ENCODE measurements at places on chromosomes 1 and 21.

- no peak for DNase-seq
These were observed 1.2 kb upstream of the KIRREL1 start for GRCh38 chr1:157992031-157992832.

- DNase-seq: no peak
These were observed 6.0 kb upstream of the LINGO4 start for GRCh38 chr1:151811181-151811580.

DNA sequence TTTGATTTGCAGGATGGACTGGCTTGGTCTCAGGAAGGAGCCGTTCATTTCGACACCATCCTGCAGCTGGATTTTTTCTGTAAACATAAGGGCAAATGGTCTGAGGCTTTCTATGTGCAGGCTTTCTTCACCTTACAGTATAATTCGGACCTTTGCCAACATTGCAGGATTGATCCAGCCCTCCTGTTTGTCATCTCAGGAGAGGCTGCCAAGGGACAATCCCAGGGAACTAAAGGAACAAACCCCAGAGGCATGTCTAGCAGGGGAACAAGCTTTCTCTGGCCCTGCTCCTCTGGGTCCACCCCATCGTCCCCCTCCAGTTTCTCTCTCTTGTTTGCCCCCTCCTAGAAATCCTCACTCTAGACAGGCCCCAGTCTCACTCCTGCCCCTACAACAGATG, 24.8 kb upstream of the GBP6 start:
- no peak for DNase-seq

DNA sequence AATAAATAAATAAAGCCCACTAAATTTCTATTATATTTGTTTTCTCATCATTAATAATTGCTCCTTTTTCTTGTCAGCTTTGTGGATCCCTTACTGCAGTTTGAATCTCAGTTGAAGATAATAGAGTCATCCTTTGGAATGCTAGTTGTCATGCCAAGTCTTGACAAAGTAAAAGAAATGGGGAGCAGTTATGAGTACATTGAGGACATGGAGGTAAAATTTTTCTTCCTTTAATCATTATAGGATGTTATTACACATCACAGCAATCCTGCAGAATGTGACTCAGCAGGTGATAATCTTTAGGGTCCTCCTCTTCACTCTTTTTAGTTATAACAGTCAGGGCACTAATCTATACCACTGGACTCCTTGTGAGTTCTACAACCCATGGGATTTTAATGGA, 24.1 kb downstream of the MROH9 start:
- DNase-seq: no peak

DNA sequence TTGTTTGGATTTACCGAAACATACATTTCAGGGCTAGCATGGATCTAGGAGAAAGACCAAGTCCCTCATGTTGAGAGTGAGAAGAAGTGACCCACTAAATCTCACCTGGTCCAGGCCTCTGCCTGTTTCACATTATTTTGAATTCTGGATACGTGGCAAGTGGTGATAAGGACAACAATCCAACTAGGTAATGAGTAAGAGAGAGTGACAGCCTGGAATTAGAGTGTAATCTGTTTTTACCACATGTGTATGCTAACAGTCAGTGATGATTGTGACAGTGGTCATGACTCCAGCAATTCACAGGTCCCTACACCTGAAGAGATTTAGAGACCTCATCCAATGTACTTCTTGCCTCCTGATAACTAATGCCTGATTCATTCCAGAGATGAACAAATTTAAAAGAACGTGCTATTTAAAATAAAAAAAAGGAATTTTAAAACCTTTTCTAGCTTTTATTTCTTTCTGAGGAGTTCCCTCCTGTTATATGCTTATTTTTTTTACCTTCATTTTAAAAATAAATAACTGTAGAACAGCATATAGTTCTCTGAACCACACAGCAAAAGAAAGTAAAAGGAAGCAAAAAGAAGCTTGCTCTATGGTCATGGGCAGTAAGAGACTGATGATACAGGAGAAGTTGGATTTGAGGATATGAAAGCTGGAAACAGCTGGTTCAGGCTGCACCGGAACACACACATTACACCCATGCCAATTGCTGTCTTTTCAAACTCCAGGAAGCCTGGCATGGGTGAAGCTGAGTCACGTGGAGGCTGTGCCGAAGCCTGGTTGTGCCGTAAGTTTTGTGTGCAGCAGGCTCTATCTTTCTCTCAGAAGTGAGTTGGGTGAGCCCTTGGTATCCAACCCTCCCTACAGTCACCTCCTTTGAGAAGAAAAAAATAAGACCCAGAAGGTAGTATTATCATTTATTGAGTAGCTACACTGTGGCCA, 14.7 kb downstream of the C1orf116 start:
- no peak for DNase-seq

- no peak for DNase-seq
These were observed 113.9 kb downstream of the GLIS1 start for GRCh38 chr1:53625049-53625448.

GRCh38 chr1:237570530-237570929, 320.2 kb downstream of the ZP4 start:
- no peak for DNase-seq

DNA sequence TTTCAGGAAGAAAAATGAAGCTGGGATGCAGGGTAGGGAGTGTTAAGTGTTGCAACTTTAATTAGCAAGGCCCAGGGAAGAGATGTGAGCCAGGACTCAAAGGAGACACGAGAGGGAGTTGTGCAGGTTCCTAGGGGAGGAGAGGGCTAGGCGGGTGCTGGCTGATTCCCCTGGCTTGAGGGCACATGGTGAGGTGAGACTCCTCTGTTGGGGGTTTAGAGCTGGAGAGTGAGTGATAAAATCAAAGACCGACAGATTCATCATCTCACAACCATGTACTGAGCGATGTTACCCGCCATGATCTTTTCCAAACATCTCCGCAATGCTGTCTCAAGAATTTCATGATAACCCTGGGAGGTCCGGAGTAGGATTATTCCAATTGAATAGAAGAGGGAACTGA, 161.8 kb upstream of the CSF3R start:
- DNase-seq: no peak

- DNase-seq: no peak
These were observed 1.9 kb downstream of the RUSC1 start for GRCh38 chr1:155322571-155322952.

DNA sequence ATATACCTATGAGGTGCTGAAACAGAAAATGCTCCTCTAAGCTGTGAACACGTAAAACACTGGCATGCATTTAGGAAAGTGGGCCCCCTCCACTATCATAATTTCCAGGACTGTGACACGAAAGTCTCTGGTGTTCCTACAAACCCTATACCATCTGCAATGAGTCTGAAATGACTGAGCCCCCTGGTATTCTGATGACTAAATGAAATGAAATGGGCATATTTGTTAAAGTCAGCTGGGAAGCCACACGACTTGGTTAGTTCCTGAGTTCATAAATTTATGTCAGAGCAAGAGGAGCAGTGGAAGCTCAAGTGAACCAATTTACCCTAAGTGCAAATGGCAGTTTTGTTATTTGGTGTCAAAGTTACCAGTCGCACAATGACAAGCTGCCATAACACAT, 182.3 kb downstream of the KCTD3 start:
- DNase-seq: no peak

DNA sequence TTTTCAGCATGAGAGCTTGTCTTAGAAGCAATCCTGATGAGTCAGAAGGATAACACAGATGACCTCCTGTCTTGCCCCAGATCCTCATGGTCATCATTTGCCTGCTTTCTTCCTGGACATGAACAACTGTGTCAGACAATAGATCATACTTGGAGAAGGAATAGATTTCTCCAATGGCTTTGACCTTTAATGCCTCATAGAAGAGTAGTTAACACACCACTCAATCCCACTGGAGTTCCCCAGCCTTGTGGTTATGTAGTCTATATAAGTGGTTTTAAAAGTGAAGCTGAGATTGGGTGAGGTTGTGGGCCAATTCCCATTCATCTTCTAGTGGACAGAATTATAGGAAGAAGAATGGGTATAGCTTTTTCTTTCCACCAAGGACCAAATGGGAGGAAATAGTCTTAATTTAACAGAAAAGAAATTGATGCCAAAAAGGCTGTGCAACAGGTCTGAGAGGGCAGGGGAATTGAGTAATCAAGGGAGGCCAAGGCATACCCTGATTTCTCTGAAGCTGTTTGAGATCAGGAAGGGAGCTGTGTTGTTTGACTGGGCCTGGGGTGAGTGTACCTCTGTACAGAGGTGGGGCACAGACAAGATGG, 14.4 kb downstream of the PRCC start:
- no peak for DNase-seq

GRCh38 chr1:205430696-205431305, 8.9 kb upstream of the LEMD1 start:
- no peak for DNase-seq

- DNase-seq: no peak
These were observed 154.0 kb downstream of the TGFB2 start for GRCh38 chr1:218499011-218499691.

DNA sequence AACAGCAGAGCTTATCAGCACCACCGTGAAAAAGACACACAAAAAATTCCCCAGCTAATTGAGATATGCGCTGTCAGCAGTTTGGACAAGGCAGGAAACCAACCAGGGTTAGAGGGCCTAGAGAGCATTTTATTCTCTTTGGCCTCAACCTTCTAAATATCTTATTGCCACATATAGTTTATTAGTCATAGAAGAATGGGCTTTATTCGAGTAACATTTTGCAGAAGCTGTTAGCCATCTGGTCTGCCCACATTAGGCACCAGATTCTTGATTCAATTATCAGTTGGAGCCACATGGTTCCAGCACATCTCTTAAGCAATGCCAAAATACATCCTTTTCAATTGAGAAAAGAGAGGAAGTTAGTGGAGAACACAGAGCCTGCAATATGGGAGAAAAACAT, 109.9 kb upstream of the CXADR start:
- DNase-seq: no peak

- DNase-seq: no peak
These were observed 48.3 kb upstream of the ARTN start for GRCh38 chr1:43885279-43885801.

DNA sequence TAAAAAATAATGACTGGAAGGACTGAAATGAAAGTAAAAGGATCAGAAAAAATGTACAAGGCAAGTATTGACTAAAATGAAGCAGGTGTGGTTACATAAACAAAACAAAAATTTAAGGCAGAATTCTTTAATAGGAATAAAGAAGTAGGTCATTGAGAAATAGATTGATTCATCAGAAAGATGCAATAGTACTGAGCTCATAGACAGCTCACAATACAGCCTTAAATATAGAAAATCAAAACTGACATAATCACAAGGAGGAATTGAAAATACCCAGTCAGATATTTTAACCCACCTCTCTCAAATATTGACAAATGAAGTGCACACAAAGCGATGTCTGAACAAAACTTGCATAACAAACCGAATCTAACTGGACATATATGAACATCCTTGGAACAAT, 366.8 kb upstream of the DPYD start:
- no peak for DNase-seq

GRCh38 chr1:187245201-187245600, 416.5 kb downstream of the PLA2G4A start:
- no peak for DNase-seq

- no peak for DNase-seq
These were observed 105.3 kb downstream of the NAV1 start for GRCh38 chr1:201644197-201644596.

DNA sequence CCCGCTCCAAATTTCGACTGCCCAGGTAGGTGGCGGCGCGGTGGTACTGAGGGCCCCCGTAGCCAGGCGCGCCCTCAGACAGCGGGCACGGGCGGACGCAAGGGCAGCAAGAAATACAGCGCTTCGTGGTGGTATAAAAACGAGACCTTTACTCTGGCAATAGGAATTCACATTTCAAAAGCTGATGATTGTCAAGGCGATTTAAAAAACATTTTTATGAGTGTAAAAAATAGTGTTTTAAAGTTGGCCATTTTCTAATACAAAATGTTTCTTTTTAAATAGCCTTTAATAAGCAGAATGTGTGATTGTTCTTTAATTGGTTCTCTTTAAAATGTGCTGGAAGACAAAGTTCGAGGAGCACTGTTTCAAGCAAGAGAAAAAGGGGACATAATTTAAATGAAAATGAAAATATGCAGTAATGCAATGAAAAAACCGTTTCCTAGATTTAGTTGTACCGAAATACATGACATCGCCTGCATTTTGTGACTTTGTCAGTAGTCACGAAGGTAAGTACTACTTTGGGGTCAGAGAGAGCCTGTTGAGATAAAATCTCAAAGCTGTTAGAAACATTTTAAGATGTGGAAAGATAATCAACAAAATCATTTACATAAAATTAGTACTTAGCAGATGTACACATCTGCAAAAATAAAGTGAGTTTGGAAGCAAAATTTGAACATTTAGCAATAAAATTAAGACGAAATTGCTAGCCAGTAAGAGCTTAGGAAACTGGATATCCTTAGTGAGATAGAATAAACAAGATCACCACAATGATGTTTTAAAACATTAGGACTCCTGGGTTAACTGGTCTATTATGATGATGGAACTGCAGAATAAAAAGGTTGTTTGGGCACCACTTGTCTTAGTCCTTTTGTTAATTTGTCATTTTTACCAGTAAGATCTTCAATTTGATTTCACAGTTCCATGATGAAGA, 1.1 kb upstream of the PSMG1 start:
- no peak for DNase-seq

Measured in vagina (tissue), 2 donors.